ENCODE measurements at places on chromosomes 4 and X.

DNA sequence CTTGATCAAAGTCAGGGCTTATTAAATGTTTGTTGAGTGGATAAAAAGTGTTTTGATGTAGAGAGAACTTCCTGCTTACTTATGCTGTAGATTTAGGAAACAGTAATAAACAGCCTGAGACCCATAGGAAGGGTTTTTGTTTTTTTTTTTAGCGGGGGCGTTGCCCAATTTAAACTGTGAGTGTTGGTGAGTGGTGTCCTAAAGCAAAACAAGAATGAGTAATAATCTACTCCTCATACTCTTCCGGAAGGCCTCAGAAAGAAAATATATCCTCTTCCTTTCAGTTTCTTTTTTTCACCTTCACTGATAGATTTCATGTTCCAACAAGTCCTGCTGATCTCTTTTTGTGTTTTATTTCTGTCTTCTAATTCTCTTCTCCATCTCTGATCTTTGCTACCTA is 104.4 kb upstream of the SCML1 start:
- no peak for DNase-seq

- DNase-seq: no peak
These were observed 87.3 kb downstream of the STPG2 start for GRCh38 chr4:98055800-98056501.

DNA sequence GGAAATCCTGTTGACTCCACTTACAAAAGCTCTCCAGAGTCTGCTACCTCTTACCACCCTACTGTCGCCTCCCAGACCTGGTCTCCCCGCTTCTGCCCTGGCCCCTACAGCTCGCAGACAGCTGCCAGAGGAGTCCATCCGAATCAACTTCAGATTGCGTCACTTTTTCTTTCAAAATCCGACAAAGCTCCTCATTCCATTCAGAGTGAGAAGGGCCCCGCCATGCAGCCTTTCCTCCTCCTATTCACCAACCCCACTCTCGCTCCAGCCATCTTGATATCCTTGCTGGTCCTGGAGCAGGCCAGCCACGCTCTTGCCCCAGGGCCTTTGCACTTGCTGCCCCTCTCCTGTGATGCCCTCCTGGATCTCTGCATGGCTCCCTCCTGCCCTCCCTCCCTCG is 5.2 kb upstream of the OPN1LW start:
- DNase-seq: no peak

GRCh38 chrX:150355913-150356312 is 7.2 kb upstream of the MAMLD1 start:
- DNase-seq: peak; percentile 10

GRCh38 chr4:174873931-174874330 is 44.2 kb upstream of the ADAM29 start:
- DNase-seq: no peak

- DNase-seq: no peak
These were observed 89.9 kb downstream of the SHISA3 start for GRCh38 chr4:42487230-42487629.

DNA sequence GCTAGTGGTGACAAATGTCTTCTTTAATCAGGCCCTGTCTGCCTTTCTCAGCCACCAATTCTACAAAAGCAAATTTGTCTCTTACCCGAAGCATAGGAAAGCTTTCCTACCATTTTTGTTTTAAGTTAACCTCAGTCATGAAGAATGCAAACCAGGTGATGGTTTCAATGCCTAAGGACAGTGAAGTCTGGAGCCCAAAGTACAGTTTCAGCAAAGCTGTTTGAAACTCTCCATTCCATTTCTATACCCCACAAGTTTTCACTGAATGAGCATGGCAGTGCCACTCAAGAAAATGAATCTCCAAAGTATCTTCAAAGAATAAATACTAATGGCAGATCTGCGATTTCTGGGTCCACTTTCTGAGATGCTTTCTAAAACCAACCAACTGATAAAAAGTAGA is 23.9 kb downstream of the SRD5A3 start:
- no peak for DNase-seq

GRCh38 chrX:81662381-81662780 is 460.5 kb downstream of the SH3BGRL start:
- no peak for DNase-seq

DNA sequence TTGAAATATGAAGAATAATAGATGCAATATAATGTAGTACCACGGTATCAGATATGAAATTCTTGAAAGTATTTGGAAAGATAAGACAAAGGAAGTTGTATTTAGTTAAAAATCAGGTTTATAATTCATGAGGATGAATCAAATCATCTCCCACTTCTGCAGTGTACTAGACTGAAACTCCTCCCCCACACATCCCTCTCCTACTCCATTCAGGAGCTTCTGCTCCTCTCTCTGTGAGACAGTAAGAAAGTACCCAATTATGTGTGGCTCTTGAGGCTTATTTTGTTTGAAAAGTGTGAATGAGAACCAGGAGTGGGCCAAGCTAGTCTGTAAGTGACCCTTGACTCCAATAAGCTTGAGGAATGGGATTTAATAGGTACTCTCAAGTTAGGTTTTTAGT is 9.5 kb downstream of the SLAIN2 start:
- peak; percentile 55 for DNase-seq
